ENCODE measurements at places on chromosomes 2 and 18. TPM values are rescaled to one million over a fixed set of nuclear protein-coding genes. Genes with fewer than 3 reads are reported as not detected.

Gene DNAJB2
- total RNA-seq = 39.1 TPM

- no peaks in the 10 kb centered on the region for H3K4me1 ChIP-seq
- DNase-seq = no peak
- H3K4me3 ChIP-seq = no peak overlapping the region
- peaks cover 5% of the 10 kb centered on the region for H3K27me3 ChIP-seq
These were observed 186.7 kb upstream of the RBMS1 start for GRCh38 chr2:160680294-160680693.

- H3K27ac ChIP-seq = no peak overlapping the region
- peaks cover 11% of the 10 kb centered on the region for H3K4me1 ChIP-seq
- no peak for DNase-seq
- no peak overlapping the region for H3K4me3 ChIP-seq
These were observed 26.0 kb upstream of the GALR1 start for GRCh38 chr18:77223653-77224052.

GRCh38 chr2:239461291-239462190 is 60.7 kb upstream of the HDAC4 start:
- H3K4me1 ChIP-seq = no peaks in the 10 kb centered on the region
- DNase-seq = peak; percentile 3
- no peaks in the 10 kb centered on the region for H3K36me3 ChIP-seq
- peaks cover 1% of the 10 kb centered on the region for H3K27me3 ChIP-seq
- no peak overlapping the region for H3K27ac ChIP-seq

GRCh38 chr18:25169701-25170100 is 182.3 kb downstream of the ZNF521 start:
- H3K4me1 ChIP-seq = peaks cover 11% of the 10 kb centered on the region
- H3K27me3 ChIP-seq = no peaks in the 10 kb centered on the region
- no peak for DNase-seq
- H3K4me3 ChIP-seq = no peak overlapping the region
- H3K36me3 ChIP-seq = no peaks in the 10 kb centered on the region

Gene TUBA3E
- not detected for total RNA-seq

All from activated CD4-positive, alpha-beta memory T cell treated with anti-CD3 and anti-CD28 coated beads for 36 hours (primary cell).